ENCODE measurements at places on chromosomes 11 and 22.

DNA sequence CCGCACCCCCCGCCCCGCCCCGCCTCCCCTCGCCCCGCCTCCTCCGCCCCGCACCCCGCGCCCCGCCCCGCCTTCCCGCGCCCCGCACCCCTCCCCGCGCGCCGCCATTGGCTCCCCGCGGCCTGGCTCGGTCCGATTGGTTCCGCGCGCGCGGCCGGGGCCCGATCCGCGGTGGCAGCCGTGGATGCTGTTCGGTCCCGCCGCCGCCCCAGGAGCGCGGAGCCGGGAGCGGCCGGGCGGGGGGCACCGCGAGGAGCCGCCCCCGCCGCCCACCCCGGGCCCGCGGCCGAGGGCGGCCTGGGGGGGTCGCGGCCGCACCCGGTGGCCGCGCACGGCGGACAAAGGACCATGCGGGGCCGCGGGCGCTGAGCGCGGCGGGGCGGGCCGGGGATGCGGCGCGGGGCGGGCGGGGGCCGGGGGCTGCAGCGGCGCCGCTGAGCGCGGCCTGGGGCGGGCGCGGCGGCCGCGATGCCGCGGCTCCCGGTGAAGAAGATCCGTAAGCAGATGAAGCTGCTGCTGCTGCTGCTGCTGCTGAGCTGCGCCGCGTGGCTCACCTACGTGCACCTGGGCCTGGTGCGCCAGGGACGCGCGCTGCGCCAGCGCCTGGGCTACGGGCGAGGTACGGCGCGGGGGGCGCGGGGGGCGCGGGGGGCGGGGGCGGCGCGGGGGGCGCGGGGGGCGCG, at the start of gene B4GALNT4:
Gene B4GALNT4 (plus strand): TSS at position 164 of the 683 bp plus-strand sequence. CDS start 305 bp downstream, at position 469.
- peak; percentile 69 for DNase-seq

- DNase-seq = no peak
Observed at GRCh38 chr11:74866557-74866956, 82.3 kb downstream of the XRRA1 start.

- no peak for DNase-seq
Observed at GRCh38 chr11:27642954-27643353, 57.3 kb downstream of the BDNF start.

DNA sequence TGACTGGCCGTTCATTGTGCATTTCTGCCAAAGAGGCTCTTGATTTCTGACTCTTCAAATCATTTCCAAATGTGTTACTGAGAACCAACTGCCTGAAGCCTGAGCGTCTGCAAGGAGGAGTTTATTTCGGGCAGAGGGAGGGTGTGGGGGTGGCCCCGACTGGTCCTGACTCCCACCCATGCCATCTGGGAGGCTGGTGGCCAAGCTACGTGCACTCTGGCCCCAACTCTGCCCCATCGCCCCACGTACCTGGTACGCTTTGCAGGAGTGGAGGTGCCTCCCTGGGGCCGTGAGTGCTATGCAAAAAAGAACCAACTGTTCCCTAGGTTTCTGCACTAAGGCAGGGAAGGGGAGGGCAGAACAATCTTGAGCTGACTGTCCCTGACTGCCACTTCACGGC, 846.8 kb downstream of the BRD1 start:
- peak; percentile 18 for DNase-seq

GRCh38 chr11:79304599-79305212, 136.1 kb downstream of the TENM4 start:
- DNase-seq = no peak
